Effector memory CD8-positive, alpha-beta T cell (primary cell): ENCODE measurements at places on chromosomes 16 and 17.
A peak's percentile ranks its signal among the peaks of the same experiment; 100 is the strongest.

DNA sequence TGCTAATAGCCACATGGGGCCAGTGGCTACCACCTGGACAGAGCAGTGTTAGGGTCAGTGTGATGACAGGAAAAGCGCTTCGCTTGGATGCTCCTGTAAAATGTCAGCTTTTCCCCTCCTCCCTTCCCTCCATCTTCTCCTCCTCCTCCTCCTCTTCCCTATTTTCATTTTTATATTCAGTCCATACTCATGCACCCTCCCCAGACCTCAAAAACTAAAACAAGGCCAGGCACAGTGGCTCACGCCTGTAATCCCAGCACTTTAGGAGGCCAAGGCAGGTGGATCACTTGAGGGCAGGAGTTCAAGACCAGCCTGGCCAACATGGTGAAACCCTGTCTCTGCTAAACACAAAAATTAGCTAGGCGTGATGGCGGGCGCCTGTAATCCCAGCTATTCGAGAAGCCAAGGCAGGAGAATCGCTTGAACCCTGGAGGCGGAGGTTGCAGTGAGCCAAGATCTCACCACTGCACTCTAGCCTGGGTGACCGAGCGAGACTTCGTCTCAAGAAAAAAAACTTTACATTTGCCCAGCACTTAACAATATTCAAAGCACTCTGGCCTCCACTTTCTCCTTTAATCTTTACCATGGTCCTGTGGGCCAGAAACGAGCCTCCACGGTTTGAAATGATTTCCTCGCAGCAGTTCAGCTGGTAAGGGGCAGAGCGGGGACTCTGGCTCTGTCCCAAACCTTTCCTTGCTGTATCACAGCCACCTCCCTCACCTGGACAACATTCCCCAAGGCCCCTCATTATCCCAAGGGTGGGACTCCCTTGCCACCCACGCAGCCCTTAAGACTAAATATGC lies 21.8 kb downstream of the ANKRD40 start:
- DNase-seq = no peak

GRCh38 chr17:21279582-21279981 lies 4.9 kb upstream of the MAP2K3 start:
- DNase-seq = no peak

DNA sequence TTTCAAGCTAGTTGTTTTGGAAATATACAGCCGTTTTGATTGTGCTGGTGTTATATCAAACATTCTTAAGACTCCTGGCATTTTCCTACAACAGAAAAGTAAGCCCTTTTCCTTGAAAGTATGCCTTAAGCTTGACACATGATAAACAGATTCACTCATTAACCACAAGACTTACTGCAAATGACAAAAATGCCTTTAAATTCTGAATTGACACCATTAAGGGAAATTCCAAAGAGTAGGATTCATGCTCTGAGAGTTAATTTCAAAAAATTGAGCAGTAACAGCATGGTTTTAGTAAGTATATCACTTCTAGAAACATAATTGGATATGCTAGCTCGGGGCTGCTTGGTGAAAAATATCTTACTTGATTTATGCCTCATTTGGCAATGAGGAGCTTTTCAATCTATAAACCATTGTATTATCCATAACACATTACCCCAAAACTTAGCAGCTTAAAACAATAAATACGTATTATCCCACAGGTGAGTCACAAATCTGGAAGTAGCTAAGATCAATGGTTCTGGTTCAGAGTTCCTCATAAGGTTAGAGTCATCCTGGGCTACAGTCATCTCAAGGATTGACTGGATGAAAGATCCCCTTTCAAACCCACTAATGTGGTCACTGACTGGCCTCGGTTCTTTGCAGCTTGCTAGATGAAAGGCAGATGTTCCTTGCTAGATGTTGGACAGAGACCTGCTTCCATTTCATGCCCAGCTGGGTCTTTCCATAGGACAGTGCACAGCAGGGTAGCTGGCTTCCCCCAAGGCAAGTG lies 8.2 kb upstream of the PHAF1 start:
- no peak for DNase-seq

GRCh38 chr16:3023415-3023668 lies 400 bp downstream of the HCFC1R1 start:
- DNase-seq = no peak

GRCh38 chr17:43530288-43531081 lies 15.7 kb downstream of the ETV4 start:
- no peak for DNase-seq

DNA sequence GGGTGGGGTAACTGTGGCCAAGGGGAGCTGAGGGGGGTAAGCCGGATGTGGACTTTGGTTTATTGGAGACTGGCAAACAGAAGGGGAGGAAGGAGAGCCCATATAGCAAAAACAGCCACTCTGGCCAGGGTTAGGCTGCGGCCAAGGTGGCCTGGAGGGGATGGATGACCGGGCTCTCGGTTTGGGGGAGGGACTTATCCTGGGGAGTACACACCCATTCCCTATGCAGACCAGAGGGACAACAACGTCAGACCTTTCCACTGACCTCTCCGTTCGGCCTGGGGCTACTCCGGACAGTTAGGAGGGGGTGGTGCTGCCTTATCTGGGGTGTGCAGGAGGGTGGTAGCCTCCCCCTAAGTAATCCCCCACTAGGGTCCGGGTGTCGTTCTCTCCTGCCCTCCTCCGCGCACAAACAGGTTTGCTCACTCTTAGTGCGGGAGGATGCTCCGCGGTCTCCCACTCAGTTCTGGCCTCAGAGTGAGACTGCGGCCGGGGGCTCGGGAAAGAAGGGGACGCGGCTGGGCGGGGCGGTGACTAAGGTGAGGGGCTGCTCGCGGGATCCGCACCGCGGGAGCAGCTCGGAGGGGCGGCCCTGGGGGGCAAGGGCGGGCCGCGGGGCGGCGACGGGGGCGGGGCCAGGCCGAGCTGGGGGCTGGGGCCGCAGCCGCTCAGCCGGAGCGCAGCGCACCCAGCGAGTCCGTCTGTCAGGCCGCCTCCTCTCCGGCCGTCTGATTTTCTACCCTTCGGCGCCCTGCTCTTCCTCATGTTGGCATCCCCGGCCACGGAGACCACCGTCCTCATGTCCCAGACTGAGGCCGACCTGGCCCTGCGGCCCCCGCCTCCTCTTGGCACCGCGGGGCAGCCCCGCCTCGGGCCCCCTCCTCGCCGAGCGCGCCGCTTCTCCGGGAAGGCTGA lies at the start of gene WNK4:
Gene WNK4 (plus strand): TSS at position 675 of the 915 bp plus-strand sequence. CDS start 89 bp downstream, at position 764.
- DNase-seq = no peak

DNA sequence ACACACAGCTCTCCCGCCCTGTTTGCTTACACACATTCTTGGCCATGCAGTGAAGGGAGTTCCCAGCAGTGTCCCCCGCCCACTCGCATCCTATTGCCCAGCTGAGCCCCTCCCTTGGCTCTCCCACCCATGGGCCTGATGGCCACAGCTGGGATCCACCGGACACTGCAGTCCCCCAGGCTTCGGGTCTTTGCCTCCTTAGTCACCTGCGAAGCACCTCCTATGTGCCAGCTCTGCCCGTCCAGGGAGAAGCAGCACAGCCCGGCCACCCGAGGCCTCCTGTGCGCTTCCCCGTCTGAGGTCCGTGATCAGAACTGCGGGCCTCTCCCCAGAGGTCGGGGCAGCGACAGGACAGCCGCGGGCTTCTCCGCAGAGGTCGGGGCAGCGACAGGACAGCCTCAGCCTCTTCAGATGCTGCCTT lies 136.9 kb downstream of the BANP start:
- DNase-seq = no peak

DNA sequence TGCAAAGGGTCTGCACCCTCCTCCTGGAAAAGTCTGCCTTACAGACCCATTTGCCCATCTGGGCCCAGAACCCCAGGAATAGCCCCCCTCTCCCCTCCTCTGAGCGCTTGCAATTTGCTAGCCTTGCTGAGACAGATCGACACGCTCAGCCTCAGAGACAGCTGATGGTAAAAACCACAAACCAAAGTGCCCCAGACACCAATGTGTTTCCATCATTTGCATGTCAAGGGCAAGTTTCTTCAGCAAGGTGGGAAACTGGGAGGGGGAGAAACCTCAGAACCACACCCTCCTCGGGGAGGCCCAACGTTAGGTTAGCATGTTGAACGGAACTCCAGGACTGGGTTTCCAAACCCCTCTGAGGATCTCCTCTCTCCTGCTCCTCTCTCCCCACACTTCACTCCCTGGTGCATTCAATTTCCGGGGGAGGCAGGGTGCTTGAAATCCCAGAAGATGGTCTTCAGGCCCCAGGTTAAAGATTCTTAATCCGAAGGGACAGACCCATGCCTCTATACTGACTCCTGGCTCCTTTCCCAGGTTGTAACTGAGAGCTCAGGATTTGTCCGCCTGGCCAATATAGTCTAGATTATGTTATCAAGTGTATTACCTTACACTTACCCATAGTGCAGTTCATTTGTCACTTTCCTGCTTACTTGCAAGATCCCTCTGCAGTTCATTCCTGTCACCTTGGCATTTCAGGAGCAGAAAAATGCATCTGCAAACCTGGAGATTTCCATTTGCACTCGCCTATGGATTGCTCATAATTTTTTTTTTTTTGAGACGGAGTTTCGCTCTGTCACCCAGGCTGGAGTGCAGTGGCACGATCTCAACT lies 1.3 kb upstream of the CUEDC1 start:
- DNase-seq = peak; percentile 56

DNA sequence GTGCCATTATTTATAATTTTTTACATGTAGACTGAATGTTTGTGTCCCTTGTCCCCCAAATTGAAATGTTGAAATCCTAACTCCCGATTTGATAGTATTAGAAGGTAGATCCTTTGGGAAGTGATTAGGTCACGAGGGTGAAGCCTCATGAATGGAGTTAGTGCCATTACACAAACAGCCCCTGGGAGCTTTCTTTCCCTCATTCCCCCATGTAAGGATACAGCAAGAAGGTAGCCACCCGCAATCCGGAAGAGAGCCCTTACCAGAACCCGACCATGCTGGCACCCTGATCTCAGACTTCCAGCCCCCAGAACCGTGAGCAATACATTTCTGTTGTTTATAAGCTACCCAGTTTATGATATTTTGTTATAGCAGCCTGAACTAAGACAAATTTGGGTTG lies 143.2 kb downstream of the NPIPB5 start:
- no peak for DNase-seq

DNA sequence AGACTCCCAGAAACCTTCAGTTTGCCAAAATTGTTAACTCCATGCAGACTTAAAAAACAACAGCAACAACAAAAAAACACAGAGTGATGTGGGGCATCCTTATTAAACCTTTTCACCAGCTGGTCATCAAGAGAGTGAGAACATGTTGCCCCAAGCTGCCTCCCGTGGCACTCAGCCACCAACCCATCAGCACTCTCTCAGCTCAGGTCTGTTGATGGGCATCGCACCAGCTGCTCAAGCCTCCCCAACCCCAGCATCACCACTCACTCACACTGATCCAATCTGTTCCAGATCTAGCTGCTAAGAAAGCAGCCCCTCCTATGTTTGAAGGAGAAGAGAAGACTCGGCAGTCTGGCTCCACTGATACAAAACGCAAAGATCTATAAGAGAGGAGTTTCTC lies 46.8 kb downstream of the SLC39A11 start:
- DNase-seq = no peak

GRCh38 chr16:87586201-87586782 lies 16.0 kb upstream of the JPH3 start:
- no peak for DNase-seq

GRCh38 chr17:58632324-58633314 lies 59.2 kb downstream of the TEX14 start:
- no peak for DNase-seq

GRCh38 chr16:87582216-87582965 lies 19.9 kb upstream of the JPH3 start:
- DNase-seq = no peak

DNA sequence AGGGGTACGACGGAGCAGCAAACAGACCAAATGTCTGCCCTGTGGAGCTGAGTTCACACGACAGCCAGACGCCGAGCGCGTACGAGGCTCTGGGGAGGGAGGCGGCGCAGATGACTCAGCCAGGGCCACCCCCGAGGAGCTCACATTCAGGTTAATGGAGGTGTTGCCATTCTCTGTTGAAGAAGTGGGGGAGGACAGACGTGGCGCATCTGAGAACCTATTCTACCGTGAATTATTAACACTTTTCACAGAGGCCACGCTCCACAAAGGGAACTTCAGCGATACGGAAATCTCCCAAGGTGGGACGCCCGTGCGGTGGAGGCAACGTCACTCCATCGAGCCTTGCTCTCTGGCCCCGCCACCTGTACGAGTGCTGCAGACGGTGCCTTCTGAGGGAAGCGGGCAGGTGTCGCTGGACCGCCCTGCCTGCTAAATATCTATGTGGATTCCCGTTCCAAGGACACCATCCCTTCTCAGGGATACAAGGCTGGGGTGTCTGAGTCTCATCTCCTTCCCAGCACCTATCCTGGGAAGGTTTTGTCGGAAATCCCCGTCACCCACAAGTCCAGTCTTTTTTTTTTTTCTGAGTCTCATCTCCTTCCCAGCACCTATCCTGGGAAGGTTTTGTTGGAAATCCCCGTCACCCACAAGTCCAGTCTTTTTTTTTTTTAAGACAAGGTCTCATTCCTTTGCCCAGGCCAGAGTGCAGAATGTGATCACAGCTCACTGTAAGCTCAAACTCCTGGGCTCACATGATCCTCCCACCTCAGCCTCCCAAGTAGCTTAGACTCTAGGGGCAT lies 19.0 kb downstream of the ABR start:
- no peak for DNase-seq

DNA sequence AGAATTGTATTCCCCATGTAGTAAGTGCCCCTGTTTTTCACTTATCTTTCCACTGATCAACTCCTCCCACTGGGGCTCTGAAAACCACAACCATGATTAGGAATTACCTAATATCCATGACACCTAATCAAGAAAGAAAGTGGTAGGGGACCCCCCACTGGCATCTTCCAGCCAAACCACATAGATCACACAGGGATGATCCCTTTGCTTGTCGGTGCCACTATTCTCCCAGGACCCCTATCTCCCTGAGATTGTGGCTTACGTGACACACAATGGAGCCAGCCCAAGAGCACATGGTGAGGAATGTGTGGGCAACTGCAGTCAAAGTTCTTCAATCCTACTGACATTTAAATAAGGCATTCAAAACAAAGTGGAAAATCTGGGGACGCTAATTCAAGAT lies 17.6 kb upstream of the DNAH9 start:
- no peak for DNase-seq

DNA sequence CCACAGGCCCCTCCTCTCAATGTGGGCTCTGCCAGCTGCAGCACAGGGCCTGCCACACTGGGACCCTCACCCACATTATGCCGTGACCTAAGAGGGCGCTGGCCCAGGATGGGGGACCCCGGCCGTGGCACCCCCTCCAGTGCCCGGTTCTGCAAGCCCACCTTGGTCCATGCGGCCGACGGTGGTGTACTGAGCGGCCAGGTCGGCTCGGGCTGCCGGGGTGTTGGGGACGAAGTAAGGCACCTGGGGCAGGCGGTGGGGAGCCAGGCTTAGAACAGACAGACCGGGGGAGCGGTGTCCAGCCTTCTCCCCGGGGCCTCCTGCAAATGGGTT lies 6.5 kb downstream of the SGSH start:
- no peak for DNase-seq

GRCh38 chr17:1873418-1873817 lies 43.6 kb downstream of the RPA1 start:
- no peak for DNase-seq

DNA sequence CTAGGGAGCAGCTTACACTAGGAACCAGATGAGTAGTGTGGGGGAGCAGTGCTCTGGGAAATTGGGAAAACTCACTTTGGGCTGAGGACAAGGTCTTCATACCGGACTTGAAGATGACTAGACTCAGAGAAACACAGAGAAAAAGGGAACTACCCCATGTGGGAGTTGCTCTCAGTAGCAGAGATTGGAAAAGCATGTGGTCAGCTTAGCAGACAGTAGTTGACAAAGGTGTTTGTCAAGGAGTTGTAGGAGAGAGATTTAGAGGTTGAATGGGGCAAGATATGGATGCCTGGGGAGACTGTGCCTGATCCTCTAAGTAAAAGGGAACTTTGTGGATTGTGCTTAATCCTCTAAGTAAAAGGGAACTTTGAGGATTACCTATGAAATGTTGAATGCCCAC lies 194.5 kb upstream of the COX10 start:
- no peak for DNase-seq
